Posterior vena cava (tissue), 2 donors: ENCODE measurements at places on chromosomes 12 and 14.

- no peak for DNase-seq
These were observed 71.8 kb upstream of the GZMB start for GRCh38 chr14:24705840-24706239.

DNA sequence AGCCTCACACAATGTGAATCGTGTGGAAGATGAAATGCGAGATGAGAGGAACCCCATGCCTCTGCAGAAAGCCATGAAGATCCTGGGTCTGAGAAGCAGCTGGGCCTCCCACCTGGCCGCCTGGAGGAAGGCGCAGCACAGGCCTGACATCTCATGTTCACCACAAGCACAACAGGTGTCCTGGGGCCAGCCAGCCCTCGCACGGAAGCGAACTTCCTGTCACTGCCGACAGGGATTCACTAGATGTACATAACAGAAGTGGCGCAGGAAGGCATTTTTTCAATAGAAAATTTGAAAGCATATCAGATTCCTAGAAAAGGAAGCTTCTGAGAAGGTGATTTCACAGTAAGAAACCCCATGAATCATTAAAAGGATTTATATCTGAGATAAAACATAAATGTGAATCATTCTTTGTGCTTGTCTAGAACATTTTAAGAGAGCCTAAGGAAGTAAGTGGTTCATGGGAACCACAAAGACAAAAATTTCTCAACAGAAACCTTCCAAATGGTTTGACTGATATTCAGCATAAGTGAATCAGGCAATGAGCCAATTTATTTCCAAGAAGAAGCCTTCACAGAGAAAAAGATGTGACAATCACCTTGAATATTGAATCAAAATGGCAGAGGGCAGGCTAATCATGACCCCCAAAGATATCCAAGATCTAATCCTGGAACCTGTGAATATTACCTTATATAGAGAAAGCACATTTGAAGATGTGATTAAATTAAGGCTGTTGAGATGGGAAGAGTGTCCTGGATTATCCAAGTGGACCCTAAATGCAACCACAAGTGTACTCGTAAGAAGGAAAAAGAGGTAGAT lies 311.9 kb downstream of the DUSP6 start:
- peak; percentile 82 for DNase-seq

GRCh38 chr12:12909995-12910420 lies 18.6 kb downstream of the GPRC5A start:
- peak; percentile 62 for DNase-seq

DNA sequence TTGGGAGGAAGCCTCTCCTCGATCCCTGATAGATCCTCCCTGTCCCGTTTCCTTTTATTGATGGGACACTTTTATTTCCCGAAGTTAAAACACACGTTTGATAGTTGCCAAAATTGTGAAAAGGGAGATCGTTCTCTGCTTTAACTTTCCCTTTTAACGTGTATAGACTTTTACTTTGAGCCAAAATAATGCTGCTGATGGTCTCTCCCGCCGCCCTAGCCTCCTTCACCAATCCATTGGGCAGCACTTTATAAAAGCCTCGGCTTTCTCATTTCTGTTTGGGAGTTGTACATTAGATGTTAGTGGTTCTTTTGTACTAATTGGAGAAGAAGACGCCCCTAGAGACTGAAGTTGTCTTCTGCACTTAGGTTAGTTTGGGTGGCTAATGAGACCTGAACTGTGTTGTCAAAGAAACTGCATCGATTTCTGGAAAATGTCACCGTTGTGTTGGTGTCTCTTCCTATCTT lies 1.4 kb downstream of the TMTC2 start:
- no peak for DNase-seq

DNA sequence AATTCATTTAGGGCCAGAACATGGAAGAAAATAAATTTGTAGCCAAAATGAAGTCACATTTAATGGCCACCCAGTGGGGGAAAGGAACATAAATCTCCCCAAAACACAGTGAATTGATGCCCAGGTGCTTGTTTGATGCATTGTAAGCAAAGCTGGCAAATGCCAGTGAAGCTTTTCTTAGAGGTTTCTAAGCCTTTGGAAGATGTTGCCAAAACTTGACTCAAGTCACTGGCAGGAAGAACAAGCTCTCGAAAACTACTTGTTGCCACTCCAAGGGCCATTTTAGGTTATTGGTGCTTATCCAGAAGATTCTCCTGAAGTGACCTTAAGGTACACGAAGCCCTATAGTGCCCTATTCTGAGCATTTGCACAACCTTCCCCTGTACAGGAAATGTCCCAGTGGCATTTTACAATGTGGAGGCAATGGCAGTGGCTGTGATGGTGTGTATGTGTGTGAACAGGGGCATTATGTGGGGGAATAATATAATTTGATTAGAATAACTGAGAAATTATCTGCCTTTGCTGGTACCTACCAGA lies 89.5 kb upstream of the NOVA1 start:
- no peak for DNase-seq

DNA sequence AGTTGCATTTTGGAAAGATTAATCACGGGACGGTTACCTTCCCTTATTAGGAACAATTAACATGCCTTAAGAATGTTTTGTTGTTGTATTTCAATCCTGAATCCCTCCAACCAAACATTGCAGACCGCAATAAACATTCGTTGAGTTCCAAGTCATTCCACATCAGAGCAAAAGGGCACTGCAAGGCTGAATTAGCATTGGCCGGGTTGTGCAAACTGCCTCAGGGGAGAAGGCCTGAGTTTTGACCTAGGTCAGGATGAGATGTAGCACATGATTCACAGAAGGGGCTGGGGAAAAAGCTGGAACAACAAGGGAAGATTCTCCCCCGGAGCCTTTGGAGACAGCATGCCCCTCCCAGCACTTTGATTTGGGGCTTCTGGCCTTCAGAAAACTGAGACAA lies 82.1 kb upstream of the BDKRB2 start:
- no peak for DNase-seq

- DNase-seq = peak; percentile 93
These were observed 630 bp downstream of the FOS start for GRCh38 chr14:75279153-75279762.

- DNase-seq = no peak
These were observed 47.6 kb upstream of the PKP2 start for GRCh38 chr12:32944195-32944594.

DNA sequence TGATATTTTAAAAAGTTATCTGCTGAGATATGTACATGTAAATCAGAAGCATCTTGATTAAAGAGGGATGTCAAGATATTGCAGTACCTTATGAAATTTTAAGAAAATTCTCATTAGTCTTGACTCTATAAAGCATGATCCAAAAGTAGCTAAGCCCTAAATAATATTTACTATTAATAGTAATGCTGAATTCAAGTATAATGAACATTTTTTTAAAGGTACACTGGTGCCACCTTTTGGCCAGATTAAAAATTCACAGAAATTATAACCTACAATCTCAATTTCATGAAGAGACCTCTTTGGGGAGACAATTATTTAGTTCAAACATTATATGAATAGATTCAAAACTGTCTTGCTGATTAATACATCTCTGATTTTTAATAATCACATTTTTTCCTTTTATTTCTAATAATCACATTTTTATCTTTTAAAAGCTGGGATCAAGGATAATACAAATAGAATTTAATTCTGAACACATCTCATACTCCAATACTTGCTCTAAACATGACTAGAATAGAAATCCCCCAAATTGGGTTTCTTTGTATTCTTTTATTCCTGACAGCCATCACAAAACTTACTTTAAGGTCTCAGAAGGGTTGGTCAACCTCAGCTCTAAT lies 13.4 kb downstream of the AKAP5 start:
- no peak for DNase-seq

GRCh38 chr14:92461891-92462290 lies 51.7 kb upstream of the RIN3 start:
- no peak for DNase-seq

GRCh38 chr14:105166571-105167302 lies 1.8 kb downstream of the JAG2 start:
- no peak for DNase-seq

GRCh38 chr14:73458183-73458976 lies at the start of gene NUMB:
Gene NUMB (minus strand): TSS chr14:73458546. CDS start chr14:73355751, 102,795 bp downstream.
- DNase-seq = peak; percentile 99

GRCh38 chr14:89638891-89639290 lies 221.9 kb upstream of the FOXN3 start:
- no peak for DNase-seq

- DNase-seq = no peak
These were observed 59.3 kb upstream of the KCNA5 start for GRCh38 chr12:4984344-4984743.

DNA sequence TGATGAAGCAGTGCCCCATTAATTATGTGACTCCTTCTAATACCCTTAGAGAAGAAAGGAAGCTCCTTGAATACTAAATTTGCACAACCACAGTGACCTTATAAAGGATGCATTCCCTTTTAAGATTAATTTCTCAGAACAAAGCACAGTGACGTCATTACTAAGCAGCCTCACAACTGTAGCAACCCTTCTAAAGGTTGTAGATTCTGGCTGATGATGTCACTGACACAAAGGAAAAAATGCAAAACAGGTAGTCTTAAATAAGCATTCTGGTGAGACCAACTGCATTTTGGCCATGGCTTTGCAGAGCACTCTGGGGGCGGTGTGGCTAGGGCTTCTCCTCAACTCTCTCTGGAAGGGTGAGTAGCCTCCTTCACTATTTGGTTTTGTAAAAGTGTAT lies 38.4 kb upstream of the OR4E1 start:
- DNase-seq = no peak

DNA sequence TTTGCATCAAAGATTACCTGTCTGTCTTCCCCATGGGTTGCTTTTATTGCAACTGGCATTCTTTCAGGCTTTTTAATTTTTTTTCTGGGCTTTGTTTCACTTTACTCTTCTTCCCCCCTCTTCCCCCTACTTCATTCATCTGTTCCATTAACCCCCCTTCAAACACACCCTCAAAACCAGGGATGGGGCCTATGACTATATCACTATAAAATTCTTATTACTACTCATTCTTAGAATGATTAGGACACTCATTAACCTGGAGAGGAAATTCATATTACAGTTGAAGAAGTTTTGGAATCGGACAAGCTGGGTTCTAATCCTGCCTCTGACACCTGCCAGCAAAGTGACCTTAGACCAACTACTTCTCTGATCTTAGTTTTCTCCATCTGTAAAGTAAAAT lies 24.8 kb upstream of the MDM1 start:
- no peak for DNase-seq

- DNase-seq = no peak
These were observed 101.4 kb upstream of the PPP4R3A start for GRCh38 chr14:91611528-91611927.

- no peak for DNase-seq
These were observed 683.4 kb downstream of the SLC16A7 start for GRCh38 chr12:60279221-60279620.

- DNase-seq = no peak
These were observed 43.9 kb upstream of the MDM1 start for GRCh38 chr12:68375756-68376695.

DNA sequence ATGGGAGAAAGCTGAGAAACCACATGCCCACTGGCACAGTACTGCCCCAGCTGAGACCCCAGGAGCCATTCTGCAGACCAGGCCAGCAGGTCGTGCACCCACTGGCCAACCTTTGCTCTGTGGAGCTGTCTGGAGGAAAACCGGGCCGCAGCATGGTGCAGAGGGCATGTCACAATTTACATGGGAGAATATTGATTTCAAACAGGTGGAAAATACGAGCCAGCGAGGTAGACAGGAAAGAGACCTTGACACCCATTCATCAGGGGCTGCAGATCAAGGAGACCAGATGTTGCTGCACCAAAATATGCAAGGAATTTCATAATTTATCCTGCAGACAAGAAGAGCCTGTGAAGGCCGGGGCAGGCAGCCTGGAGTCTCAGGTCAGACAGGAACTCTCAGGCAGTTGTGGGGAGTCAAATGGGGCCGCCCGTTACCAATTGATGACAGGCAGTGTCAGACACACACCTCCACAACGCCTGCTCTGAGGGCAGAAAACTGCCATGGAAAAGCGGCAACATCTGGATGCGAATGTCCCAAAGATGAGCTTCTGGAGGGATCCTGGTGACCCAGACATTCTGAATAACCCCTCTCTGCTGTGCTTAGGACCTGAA lies 74.6 kb upstream of the BCL11B start:
- DNase-seq = peak; percentile 74

DNA sequence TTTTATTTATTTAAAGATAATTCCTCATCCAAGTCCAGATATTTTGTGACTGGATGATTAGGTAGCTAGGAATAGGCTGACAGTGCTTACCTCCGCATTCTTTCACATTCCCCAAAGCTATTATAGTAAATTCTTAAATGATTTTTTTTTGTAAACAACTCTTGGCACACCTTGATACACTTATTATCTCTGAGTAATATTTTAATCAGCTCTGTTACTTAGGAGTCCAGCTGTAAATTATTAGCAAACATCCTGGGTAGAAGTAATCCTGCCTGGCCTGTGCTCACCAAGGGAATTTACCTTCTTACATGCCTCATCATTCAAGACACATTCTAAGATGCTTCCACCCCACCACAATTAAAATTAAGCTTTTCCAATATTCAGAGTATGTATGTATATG lies 186.1 kb downstream of the SLC2A13 start:
- DNase-seq = no peak

GRCh38 chr12:116012757-116013156 lies 264.7 kb downstream of the MED13L start:
- DNase-seq = no peak

- DNase-seq = no peak
These were observed 47.8 kb downstream of the LLPH start for GRCh38 chr12:66082744-66083143.

DNA sequence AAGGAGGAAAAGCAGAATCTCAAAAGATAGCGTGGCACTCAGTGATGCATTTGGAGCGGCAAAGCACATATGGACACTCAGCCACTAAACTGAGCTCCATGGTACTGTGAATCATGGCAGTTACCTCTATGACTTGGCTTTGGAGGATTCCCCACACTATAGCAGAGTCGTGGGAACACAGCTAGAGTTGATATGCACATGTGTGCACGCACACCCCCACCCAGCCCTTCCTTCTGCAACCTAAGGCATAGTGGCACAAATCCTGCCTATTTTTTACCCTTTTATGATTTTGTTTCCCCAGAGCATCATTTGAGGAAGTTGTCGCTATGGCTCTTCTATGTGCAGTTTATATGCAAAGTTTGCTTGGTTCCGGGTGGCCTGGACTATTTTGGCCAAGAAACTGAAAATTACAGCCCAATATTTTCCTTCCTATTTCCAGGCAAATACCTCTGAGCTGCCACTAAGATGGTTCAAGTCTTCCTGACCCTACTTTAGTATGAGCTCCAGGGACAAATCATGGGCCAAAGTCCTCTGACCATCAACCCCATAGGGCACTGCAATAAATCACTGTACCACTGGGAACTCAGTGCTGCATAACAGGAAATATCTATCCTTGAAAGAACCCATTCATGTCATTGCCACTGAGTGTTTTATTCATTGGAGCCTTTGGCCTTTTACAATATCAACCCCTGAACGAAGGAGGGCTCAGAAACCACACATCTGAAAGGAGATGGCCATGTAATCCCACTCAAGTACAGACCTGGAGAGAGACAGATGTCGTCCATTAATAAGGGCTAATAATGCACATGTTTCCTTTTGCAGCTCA lies 177.5 kb downstream of the EGLN3 start:
- no peak for DNase-seq
